CD4-positive, alpha-beta T cell treated with Interleukin-15 for 1 hour (primary cell): ENCODE measurements at places on chromosomes 7 and 10.
A peak's percentile ranks its signal among the peaks of the same experiment; 100 is the strongest.

DNA sequence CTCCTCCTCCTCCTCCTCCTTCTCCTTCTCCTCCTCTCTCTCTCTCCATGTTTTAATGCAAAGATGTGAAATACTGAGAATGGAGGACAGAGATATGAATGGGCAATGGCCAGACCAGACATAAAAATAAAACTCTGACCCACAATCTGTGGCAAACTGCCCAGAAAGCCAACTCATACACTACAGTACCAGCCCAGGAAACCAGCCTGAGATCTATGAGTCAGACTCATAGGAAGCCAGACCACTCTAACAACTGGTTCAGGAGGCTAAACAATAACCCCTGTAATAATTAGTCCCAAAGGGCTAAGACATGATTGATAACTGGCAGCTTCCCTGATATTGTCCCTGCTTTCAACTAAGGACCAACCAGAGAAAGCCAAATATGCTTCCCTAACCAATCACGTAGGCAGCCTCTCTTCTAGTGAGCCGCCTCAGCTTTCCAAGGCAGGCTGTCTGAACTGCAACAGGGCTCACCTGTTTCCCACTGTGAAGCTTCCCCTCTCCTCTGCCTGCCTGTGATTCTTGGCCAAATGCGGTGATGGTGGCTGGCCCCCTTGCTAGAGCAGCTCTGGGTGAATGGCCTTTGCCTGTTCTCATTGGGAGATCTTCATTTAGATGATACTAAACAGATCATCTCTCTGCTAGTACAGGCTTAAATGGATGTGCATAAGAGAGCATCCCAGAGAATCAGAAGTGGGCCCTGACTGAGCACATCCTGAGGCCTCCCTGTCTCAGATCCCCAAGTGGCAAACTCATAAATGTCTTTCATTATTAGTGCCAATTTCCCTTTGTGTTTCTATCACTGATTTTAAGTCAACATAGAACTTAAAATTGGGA lies 817.6 kb downstream of the TNS3 start:
- no peak for DNase-seq

DNA sequence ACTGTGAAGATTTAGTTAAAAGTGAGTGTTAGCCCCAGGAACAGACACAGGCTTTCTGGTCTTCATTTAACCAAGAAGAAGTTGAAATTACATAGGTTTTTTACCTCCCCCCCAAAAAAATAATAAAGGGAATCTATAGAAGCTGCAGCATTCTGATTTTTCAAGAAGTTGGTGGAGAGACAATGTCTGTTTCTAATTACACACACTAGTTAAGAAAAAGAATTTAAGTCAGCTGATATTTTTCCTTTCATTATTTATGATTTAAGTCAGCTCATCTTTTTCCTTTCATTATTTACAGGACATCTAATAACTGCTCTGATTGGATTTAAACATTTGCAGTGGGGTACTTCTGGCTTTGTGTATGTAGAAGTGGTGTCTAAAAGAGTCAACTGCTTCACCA lies 201.4 kb upstream of the NRP1 start:
- no peak for DNase-seq

DNA sequence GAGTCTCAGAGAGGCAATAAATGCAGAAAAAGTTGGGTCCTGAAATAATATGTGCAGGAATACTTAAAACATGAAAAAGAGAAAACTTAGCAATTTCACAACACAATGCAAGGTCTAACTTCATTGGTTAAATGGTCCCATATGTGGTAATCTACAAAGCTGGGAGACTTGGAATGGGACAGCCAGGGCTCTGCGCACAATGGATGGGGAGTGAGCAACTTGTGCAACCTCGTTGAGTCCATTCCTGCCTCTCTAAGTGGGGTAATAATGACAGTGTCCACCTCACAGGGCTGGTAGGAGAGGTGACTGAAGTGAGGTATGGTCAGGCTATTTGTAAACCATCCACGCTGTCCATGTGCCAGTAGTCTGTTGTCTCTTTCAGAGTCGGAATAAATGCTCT lies 11.8 kb upstream of the EMX2 start:
- no peak for DNase-seq

GRCh38 chr7:135388616-135389015 lies 121.3 kb downstream of the CNOT4 start:
- no peak for DNase-seq

DNA sequence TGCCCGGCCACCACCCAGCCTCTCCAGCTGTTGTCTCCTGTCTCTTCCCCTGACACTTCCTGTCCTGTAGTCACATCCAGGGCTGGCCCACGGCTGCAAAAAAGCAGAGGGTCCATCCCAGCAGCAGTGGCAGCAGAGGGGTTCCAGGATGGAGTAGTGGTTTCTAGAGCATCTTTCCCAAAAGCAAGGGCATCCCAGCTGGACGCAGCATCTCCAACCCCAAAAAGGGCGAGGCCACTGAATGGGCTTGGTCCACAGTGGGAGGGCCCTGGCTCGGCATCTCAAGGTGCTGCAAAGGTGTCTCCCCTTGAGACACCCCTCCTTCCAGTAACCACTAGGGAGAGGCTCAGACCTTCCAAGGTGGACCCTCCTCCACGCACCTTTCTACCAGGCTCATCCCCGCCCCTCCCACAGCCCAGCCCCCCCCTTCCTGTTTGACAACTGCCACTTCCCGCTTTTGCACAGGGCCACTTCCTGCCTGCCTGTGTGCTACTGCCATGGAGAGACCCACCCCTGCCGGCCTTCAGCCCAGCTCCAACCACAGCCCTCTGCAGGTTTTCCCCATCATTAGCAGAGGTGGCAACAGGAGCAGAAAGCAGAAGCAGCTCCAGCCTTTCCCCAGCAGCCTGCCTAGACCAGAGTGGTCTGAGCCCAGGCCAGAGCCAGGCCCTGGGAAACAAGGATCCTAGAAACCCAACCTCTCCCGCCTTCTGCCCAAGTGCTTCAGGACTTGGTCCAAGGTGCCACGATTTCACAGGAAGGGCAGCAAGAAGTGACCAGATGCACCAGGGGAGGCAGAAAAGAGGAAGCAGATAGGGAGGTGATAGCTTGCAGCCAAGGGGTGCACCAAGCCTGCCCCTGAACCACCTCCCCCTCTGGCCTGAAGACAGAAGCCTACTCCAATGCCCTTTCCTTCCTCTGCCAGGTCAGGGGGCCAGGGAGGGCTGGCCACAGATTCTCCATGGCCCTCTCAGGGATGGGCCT lies 8.6 kb downstream of the CAMK2G start:
- DNase-seq = peak; percentile 72

GRCh38 chr7:20033621-20034400 lies 183.4 kb downstream of the MACC1 start:
- DNase-seq = no peak

DNA sequence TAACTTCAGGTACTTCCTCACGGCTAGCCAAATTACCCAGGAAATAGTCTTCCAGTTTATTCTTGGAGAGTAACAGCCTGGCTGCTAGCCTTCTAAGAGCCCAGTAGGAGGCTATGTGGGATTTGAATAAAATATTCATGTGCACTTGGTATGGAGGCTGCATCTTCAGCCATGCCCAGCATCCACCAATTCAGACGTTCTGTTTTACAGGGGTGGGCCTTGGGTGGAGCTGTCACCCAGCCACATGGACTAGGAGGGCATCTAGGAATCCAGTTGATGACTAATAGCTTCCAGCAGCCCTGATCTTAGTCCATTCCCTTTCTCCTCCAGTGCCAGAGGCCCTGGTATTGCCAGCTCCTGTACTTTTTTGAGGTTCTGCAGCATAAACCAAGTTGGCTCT lies 66.3 kb upstream of the ZRANB1 start:
- DNase-seq = no peak

- no peak for DNase-seq
These were observed 229.6 kb downstream of the RAB11FIP2 start for GRCh38 chr10:117817116-117817515.

DNA sequence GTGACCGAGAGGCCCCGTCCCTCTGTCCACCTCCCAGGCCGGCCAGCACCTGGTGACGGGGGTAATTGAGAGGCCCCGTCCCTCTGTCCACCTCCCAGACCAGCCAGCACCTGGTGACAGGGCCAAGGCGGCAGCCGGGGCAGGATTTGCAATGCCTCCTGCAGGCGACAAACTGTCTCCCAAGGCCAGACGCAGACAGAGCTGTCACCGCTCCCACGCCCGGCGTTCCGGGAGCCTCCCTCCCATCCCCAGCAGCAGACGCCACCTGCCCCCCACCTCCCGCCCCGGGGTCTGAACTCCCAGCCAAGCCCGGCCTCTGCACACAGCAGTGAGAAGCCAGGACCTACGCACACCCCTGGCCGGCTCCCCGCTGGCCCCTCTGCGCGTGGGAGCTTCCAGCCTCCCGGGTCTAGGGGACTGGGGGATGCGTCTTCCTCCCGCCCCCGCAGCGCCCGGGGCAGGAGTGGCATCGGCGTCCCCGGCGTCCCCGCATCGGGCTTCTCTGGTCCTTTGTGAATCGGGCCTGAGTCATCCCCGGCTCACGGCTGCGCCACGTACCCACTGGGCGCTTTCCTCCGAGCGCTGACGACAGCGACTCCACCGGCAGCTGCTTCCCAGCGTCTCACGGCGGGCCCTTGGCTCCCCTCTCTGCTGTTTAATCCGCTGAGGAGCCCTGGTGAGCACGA lies 95.1 kb upstream of the DIP2C start:
- no peak for DNase-seq

GRCh38 chr10:96719850-96720421 lies 378 bp downstream of the PIK3AP1 start:
- peak; percentile 76 for DNase-seq

DNA sequence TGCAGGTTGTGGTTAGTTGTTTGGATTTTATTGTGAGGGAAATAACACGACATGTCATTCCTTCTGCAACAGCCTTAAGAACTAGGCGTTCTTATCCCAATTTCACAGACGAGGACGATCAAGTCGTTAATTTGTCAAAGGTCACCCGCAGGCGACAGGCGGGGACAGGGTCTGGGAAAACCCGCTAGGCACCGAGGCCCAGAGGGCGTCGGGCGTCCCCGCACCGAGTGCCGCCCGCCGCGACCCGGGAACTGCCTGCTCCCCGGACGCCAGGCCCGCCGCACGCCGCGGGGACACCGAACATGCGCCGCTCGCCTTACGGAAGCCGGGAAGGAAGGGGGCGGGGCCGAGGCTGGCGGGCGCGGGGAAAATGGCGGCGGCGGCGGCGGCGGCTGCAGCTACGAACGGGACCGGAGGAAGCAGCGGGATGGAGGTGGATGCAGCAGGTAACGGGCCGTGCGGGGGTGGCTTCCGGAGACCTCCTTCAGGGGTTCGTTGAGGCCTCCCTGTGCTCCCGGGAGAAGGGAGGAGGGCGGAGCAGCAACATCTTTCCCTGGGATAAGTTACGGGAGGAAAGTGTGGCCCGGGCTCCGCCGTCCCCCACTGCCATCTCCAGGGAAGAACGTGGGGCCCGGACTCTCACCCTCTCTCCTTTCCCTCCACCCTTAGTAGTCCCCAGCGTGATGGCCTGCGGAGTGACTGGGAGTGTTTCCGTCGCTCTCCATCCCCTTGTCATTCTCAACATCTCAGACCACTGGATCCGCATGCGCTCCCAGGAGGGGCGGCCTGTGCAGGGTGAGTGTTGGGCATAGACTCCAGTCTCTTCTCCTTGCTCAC lies at the start of gene COPS6:
TSS of gene COPS6 (plus strand) at position 349 of the 837 bp plus-strand sequence. CDS start at position 371, 22 bp downstream.
- peak; percentile 78 for DNase-seq

- no peak for DNase-seq
These were observed 113.4 kb upstream of the RAB18 start for GRCh38 chr10:27390681-27391080.

- DNase-seq = no peak
These were observed 106.1 kb upstream of the SLC13A1 start for GRCh38 chr7:123305840-123306375.

DNA sequence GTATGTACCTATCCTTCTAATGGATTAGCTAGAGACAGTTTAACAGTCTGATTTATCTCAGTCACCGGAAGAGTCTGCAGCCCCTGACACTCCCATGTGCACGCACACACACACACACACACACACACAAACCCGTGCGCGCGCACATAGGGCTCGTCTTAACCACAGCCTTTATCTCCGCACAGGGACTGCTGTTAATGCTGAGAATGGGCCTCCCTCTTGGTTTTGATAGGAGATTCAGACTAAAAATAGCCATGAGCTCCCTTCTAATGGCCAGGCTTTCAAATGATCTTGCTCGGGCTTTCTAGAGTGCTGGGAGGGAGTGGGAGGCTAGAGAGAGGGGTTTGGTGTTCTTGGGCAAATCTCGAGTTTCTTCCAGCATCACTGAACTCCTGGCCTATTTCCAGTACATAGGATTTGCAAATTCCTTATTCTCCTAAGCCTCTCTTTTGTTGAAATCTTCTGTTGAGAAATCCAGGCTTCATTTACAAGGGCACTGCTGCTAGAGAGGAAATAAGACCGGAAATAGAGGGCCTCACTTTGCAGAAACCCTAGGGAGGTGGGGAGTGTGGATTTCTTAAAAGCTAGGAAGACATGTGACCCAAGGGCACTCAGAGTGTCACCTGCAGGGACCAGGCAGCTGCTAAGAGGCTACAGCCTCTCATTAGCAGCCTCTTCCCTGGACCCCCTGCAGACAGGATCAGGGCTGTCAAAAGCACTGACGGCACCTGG lies 2.4 kb downstream of the TMEM72 start:
- no peak for DNase-seq

- DNase-seq = no peak
These were observed 96.1 kb downstream of the COL28A1 start for GRCh38 chr7:7439564-7439963.

DNA sequence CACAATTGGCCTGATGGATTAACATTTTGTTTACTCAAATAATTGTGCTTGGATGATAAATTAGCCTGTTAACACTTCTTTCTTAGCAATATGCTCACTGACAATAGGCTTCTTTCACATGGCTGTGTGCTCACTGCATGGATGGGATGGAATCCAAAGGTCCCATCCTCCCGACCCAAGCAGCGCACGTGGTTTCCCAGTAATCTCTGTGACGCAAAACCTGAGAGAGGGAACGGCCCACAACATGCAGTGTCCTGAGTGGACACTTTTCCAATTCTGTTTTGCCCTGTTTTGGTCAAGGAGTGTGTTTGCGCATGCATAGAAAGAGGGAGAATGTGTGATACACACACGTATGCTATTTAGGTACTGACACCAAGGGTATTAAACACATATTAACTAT lies 42.1 kb upstream of the RASGEF1A start:
- DNase-seq = no peak

DNA sequence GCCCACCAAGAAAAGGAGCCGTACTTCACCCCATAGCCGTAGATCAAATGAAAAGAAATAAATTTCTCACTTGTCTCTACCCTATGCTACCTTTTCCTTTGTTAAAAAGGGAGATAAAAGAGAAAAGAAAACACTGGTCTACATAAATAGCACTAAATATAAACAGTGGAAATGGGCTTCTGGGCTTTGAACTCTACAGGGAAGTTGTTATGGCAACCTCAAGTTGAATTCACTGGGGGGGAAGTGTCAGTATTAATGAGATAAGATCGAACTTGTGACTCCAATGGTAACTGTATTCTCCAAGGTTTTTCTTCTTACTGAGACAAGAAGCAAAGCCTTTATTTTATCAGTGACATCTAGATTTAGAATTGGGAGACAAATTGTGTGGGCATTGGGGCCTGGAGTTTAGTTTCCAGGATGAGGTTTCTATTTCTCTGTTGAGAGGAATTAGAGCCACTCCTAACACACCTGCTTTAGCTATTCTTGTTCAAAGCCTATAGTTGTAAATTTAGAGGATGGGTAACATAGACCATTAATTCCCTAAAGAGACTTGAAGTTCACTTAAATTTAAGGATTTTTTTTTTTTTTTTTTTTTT lies 604.3 kb upstream of the GALNT17 start:
- no peak for DNase-seq

- no peak for DNase-seq
These were observed 213.4 kb downstream of the SUGCT start for GRCh38 chr7:40348126-40348728.
